ENCODE measurements at places on chromosomes 4 and X.
A peak's percentile ranks its signal among the peaks of the same experiment; 100 is the strongest.

- peak overlapping the region; percentile 88 for H3K27ac ChIP-seq
- DNase-seq: no peak
- no peaks in the 10 kb centered on the region for H3K27me3 ChIP-seq
- H3K4me3 ChIP-seq: peak overlapping the region; percentile 52
- H3K36me3 ChIP-seq: no peaks in the 10 kb centered on the region
Measured at GRCh38 chr4:98546910-98547594, 111.4 kb downstream of the TSPAN5 start.

- H3K27ac ChIP-seq: no peak overlapping the region
- no peaks in the 10 kb centered on the region for H3K36me3 ChIP-seq
- H3K4me3 ChIP-seq: no peak overlapping the region
- no peaks in the 10 kb centered on the region for H3K27me3 ChIP-seq
- no peak for DNase-seq
- H3K4me1 ChIP-seq: no peaks in the 10 kb centered on the region
Measured at GRCh38 chrX:9369802-9370291, 95.0 kb upstream of the TBL1X start.

GRCh38 chr4:121252224-121252806 is 88.2 kb upstream of the TNIP3 start:
- no peak overlapping the region for H3K4me3 ChIP-seq
- H3K27ac ChIP-seq: no peak overlapping the region
- no peaks in the 10 kb centered on the region for H3K36me3 ChIP-seq
- no peak for DNase-seq
- no peaks in the 10 kb centered on the region for H3K27me3 ChIP-seq
- H3K4me1 ChIP-seq: no peaks in the 10 kb centered on the region

- H3K36me3 ChIP-seq: no peaks in the 10 kb centered on the region
- DNase-seq: no peak
- H3K4me1 ChIP-seq: no peaks in the 10 kb centered on the region
- H3K27ac ChIP-seq: no peak overlapping the region
- no peaks in the 10 kb centered on the region for H3K27me3 ChIP-seq
Measured at GRCh38 chr4:123731035-123731434, 334.4 kb downstream of the SPRY1 start.

DNA sequence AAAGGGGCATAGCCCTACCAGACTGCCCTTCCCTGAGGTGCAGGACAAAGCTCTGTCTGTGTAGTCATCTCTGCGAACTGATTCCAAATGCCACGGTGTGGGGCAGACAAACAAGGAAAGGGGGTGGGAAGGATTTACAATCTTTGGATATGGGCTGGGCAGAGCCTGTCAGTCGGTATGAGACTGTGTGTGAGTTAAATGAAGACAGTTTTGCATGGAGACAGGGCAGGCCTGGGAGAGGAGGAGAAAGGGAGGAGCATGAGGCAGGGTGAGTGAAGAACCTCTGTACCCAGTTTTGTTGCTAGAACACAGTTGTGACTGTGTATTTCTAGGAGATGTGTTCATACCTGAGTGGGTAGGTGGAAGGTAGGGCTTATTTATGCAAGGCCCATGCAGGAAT is 59.4 kb upstream of the MSN start:
- no peak overlapping the region for H3K4me3 ChIP-seq
- no peak for DNase-seq
- no peaks in the 10 kb centered on the region for H3K36me3 ChIP-seq
- H3K27me3 ChIP-seq: no peaks in the 10 kb centered on the region
- no peak overlapping the region for H3K27ac ChIP-seq
- no peaks in the 10 kb centered on the region for H3K4me1 ChIP-seq

- H3K27me3 ChIP-seq: no peaks in the 10 kb centered on the region
- no peak overlapping the region for H3K4me3 ChIP-seq
- H3K36me3 ChIP-seq: no peaks in the 10 kb centered on the region
- no peaks in the 10 kb centered on the region for H3K4me1 ChIP-seq
- H3K27ac ChIP-seq: no peak overlapping the region
Measured at GRCh38 chr4:16505726-16506125, 279.5 kb upstream of the TAPT1 start.
